Activated T-helper 2 cell treated with anti-CD3 and anti-CD28 coated beads, Interferon-gamma antibody, Interleukin-2, Interleukin-4, amounts not matched to agents 10 μg/mL and 5 μg/mL and 100 μg/mL, durations not matched to agents 14 hours and 24 hours and 36 hours (primary cell): ENCODE measurements at places on chromosomes 5 and 9. TPM values are rescaled to one million over a fixed set of nuclear protein-coding genes. Genes with fewer than 3 reads are reported as not detected.

MEIKIN gene
- total RNA-seq = not detected in 2 replicates

DNA sequence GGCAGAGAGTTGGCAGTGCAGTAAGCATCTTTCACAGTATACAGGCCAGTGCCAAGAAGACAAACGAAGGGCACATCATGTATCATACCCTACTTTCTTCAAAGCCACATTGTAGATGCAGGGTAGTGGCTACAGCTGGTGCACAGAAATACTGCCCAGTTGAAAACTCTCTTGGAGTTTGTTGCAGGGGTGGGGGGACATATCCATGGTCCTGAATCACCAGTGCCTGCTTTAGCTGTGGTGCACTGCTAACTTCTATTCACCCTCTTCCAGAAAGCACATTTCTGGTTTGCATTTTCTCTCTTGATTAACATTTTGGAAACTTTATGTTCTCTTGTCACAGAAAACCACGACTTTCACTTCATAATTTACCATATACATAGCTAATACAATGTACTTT is 196.6 kb downstream of the PAPPA start:
- no peaks in the 10 kb centered on the region for H3K27me3 ChIP-seq
- DNase-seq = no peak
- H3K36me3 ChIP-seq = no peaks in the 10 kb centered on the region
- no peak overlapping the region for H3K4me3 ChIP-seq
- no peaks in the 10 kb centered on the region for H3K4me1 ChIP-seq
- H3K27ac ChIP-seq = no peak overlapping the region

FCHO2 gene
- 1.3 and 1.6 TPM in 2 replicates for total RNA-seq

- no peak overlapping the region for H3K27ac ChIP-seq
- DNase-seq = no peak
- H3K27me3 ChIP-seq = no peaks in the 10 kb centered on the region
Measured at GRCh38 chr9:69070201-69070600, 34.6 kb downstream of the FXN start.

DNA sequence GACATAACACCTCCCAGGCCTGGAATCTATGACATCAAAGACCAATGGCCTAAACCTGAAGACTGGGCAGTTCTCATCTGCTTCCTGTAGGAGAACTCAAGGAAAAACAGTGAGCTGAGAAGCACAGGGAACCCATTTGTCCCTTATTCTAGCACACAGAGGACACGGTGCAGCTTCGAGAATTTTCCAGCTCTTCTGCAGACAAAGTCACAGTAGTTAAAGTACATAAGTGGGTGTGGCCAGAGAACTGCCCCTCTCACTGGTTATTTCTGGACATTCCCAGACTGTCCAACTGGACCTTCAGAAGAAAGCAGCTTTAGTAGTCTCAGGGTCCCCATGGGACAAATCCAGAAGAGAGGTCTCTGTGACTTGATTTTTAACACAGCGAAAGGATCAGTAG is 114.6 kb downstream of the KLHL3 start:
- no peak for DNase-seq
- H3K27ac ChIP-seq = no peak overlapping the region
- H3K27me3 ChIP-seq = no peaks in the 10 kb centered on the region
- H3K36me3 ChIP-seq = no peaks in the 10 kb centered on the region

HRCT1 gene
- not detected in 2 replicates for total RNA-seq

DNA sequence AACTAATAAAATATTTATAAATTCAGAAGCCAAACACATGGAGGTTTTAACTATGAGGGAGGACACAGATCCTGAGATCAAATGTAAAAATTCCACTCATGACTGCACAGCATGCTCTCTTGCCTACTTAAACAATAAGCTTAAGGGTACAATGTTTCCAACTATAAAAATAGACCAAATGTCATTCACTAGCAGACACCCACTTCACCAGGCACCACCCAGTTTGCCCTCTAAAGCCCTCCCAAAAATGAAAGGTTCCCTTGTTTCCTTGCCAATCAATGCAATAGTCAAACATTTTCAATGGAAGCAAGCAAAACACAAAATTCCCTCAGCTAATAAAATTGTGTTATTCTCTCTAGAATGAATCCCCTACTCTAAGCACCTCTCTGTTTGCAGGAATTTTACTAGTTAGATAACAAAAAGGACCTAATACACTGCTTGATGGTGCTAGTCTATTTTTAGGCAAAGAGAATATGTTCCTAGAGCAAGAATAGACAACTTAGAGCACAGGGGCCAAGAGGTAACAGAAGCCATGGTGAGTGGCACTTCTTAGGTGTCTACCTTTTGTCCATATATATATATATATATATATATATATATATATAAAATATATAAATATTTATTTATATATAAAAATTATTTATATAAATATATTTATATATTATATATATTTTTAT is 135.3 kb downstream of the HOMER1 start:
- DNase-seq = no peak
- H3K36me3 ChIP-seq = peaks cover 24% of the 10 kb centered on the region
- H3K27ac ChIP-seq = no peak overlapping the region
- H3K4me3 ChIP-seq = no peak overlapping the region
- H3K4me1 ChIP-seq = no peaks in the 10 kb centered on the region

GRCh38 chr9:79812507-79813257 is 240.9 kb downstream of the TLE4 start:
- no peaks in the 10 kb centered on the region for H3K36me3 ChIP-seq
- DNase-seq = no peak
- H3K27ac ChIP-seq = peak overlapping the region; percentile 71
- H3K4me3 ChIP-seq = peak overlapping the region; percentile 71
- peaks cover 10% of the 10 kb centered on the region for H3K27me3 ChIP-seq

DNA sequence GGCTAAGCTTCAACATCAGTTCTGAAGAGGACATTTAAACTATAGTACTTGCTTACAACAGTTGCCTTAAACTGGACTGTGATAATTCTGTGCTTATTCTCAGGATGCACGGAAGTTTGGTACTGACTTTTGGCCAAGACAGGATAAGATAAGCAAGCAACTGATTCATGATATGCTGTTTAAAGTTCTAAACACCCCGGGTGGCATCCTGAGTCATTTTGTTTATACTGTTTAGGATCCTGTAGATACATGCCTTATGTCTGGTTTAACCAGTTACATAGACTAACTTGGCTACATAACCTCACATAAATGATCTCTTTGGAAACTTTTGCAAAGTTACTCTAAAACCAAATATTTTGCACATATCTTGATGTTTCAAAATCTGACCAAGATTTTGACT is 95.9 kb downstream of the CDH9 start:
- H3K36me3 ChIP-seq = no peaks in the 10 kb centered on the region
- no peaks in the 10 kb centered on the region for H3K27me3 ChIP-seq
- H3K4me1 ChIP-seq = no peaks in the 10 kb centered on the region
- DNase-seq = no peak

DNA sequence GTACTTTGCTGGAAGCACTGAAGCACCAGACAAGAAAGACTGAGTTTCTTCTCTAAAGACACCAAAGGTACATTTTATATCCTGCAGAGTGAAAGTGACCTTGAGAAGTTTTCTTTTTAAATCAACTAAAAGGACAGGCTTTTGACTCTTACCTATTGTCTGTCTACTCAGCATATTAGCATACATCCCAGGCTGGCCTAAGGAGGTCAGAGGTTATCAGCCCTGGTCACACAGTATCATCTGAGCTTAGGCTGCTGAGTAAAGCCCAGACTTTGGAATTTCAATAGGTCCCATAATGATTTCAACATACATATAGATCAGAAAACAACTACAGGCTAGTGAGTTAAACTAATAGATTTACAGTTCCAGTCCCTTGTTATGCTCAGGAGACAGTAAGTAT is 10.1 kb upstream of the CDH9 start:
- H3K36me3 ChIP-seq = no peaks in the 10 kb centered on the region
- H3K27ac ChIP-seq = no peak overlapping the region
- no peaks in the 10 kb centered on the region for H3K27me3 ChIP-seq

- peak; percentile 21 for DNase-seq
- no peaks in the 10 kb centered on the region for H3K27me3 ChIP-seq
- no peaks in the 10 kb centered on the region for H3K4me1 ChIP-seq
- no peaks in the 10 kb centered on the region for H3K36me3 ChIP-seq
- H3K27ac ChIP-seq = no peak overlapping the region
Measured at GRCh38 chr5:136424835-136425584, 59.7 kb upstream of the TRPC7 start.

TAF11L10 gene
- not detected in 2 replicates for total RNA-seq

GRCh38 chr5:78318337-78318736 is 23.8 kb upstream of the AP3B1 start:
- H3K27me3 ChIP-seq = peaks cover 21% of the 10 kb centered on the region
- H3K27ac ChIP-seq = no peak overlapping the region
- no peaks in the 10 kb centered on the region for H3K4me1 ChIP-seq
- no peak for DNase-seq

- no peak for DNase-seq
- no peaks in the 10 kb centered on the region for H3K36me3 ChIP-seq
- H3K4me3 ChIP-seq = no peak overlapping the region
- no peaks in the 10 kb centered on the region for H3K4me1 ChIP-seq
- no peak overlapping the region for H3K27ac ChIP-seq
Measured at GRCh38 chr9:69627281-69627680, 44.9 kb downstream of the APBA1 start.

GRCh38 chr9:133864011-133864410 is 125.9 kb upstream of the SARDH start:
- H3K4me1 ChIP-seq = peaks cover 2% of the 10 kb centered on the region
- H3K36me3 ChIP-seq = no peaks in the 10 kb centered on the region
- H3K27me3 ChIP-seq = peaks cover 4% of the 10 kb centered on the region
- no peak overlapping the region for H3K27ac ChIP-seq

DNA sequence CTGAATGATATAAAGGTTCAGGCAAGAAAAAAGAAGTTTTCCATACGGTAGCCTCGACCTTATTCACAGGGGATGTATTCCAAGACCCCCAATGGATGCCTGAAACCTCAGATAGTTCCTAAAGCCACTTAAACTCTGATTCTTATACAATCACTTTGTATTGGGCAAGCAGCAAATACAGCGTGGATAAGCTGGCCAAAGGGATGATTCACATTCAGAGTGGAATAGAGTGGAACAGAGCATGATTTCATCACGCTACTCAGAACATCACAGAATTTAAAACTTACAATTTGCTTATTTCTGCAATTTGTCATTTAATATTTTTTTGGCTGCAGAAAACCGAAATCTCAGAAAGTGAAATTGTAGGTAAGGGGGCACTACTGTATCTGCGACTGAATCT is 40.5 kb upstream of the CDH18 start:
- no peak for DNase-seq
- H3K27ac ChIP-seq = no peak overlapping the region
- H3K27me3 ChIP-seq = no peaks in the 10 kb centered on the region
- H3K36me3 ChIP-seq = no peaks in the 10 kb centered on the region
- H3K4me3 ChIP-seq = no peak overlapping the region

- no peak overlapping the region for H3K4me3 ChIP-seq
- H3K4me1 ChIP-seq = no peaks in the 10 kb centered on the region
- H3K27me3 ChIP-seq = no peaks in the 10 kb centered on the region
- H3K27ac ChIP-seq = no peak overlapping the region
- H3K36me3 ChIP-seq = no peaks in the 10 kb centered on the region
Measured at GRCh38 chr5:173075137-173075843, 19.1 kb downstream of the CREBRF start.

GRCh38 chr9:95268681-95269080 is 48.8 kb downstream of the FANCC start:
- no peaks in the 10 kb centered on the region for H3K27me3 ChIP-seq
- H3K4me3 ChIP-seq = no peak overlapping the region
- H3K36me3 ChIP-seq = no peaks in the 10 kb centered on the region
- DNase-seq = no peak
- H3K4me1 ChIP-seq = peaks cover 42% of the 10 kb centered on the region

SPDL1 gene
- total RNA-seq = 35.1 and 35.2 TPM in 2 replicates

DNA sequence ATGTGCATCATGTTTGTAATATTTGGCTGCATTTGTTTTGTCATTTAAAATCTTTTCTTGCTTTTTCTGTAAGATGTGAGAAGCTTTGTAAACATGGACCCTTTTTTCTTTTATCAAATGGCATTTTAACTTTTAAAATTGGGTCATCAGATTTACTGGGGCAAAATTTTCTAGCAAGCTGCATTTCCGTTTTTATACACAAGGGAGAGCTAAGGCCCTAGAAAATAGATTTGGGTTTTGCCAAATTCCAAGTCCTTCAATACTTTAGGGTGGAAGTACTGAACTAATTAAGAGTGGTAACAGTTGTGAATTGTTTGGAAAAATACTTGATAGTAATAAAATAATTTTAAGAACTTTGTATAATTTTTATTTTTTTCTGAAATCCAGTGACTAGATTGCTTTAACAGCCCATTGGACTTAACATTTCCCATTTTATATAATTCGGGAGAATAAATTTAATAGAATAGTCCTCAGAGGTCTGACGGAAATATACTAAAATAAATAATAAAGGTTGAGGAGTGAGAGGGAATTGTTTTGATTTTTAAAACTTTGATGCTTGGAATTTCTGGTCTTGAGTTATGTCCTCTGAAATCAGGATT is 117.4 kb downstream of the SMARCA2 start:
- peaks cover 7% of the 10 kb centered on the region for H3K4me1 ChIP-seq
- no peak for DNase-seq
- no peak overlapping the region for H3K4me3 ChIP-seq
- H3K27me3 ChIP-seq = no peaks in the 10 kb centered on the region
- peaks cover 44% of the 10 kb centered on the region for H3K36me3 ChIP-seq

GRCh38 chr9:72278959-72279358 is 86.0 kb downstream of the ZFAND5 start:
- H3K27ac ChIP-seq = no peak overlapping the region
- no peak for DNase-seq
- no peak overlapping the region for H3K4me3 ChIP-seq
- H3K4me1 ChIP-seq = no peaks in the 10 kb centered on the region

GRCh38 chr9:95004411-95005277 is 278.1 kb downstream of the AOPEP start:
- DNase-seq = peak; percentile 36
- peaks cover 33% of the 10 kb centered on the region for H3K36me3 ChIP-seq
- no peak overlapping the region for H3K27ac ChIP-seq
- H3K4me1 ChIP-seq = peaks cover 36% of the 10 kb centered on the region

PAEP gene
- not detected in 2 replicates for total RNA-seq

- no peaks in the 10 kb centered on the region for H3K27me3 ChIP-seq
- H3K4me1 ChIP-seq = no peaks in the 10 kb centered on the region
- H3K4me3 ChIP-seq = no peak overlapping the region
- H3K36me3 ChIP-seq = peaks cover 64% of the 10 kb centered on the region
- H3K27ac ChIP-seq = no peak overlapping the region
Measured at GRCh38 chr9:108924466-108924865, 9.5 kb downstream of the ELP1 start.

DNA sequence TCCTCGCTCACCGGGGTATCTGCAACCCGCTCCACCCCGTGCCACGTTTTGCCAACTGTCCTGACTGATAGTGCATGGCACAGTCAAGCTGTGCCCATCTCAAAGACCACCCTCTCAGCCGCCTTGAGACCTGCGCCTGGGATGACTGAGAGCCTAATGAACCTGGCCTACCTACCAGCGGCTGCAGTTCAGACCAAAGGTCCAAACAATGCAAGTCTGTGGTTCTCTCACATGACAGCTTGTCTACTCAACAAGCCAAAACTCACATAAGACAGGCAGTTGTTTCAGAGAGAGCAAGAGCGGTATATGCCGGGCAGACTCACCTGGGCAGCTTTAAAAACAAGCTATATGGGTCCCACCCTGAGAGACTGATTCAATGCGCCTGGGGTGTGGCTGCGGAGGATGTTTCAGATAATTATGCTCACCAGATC is 70.5 kb downstream of the EPB41L4B start:
- H3K4me3 ChIP-seq = no peak overlapping the region
- H3K27ac ChIP-seq = no peak overlapping the region
- no peak for DNase-seq
- H3K4me1 ChIP-seq = no peaks in the 10 kb centered on the region

PCDHA7 gene
- not detected in 2 replicates for total RNA-seq

- no peaks in the 10 kb centered on the region for H3K27me3 ChIP-seq
- no peak for DNase-seq
- peaks cover 26% of the 10 kb centered on the region for H3K4me1 ChIP-seq
- no peaks in the 10 kb centered on the region for H3K36me3 ChIP-seq
Measured at GRCh38 chr5:73692166-73692640, 66.2 kb downstream of the ARHGEF28 start.
